ENCODE measurements at places on chromosomes 3 and 15.

- DNase-seq: no peak
Observed at GRCh38 chr3:193389335-193389734, 10.8 kb upstream of the ATP13A5 start.

- DNase-seq: no peak
Observed at GRCh38 chr15:97071668-97072067, 741.2 kb downstream of the NR2F2 start.

GRCh38 chr3:10744098-10744465 is 71.9 kb upstream of the SLC6A11 start:
- no peak for DNase-seq

DNA sequence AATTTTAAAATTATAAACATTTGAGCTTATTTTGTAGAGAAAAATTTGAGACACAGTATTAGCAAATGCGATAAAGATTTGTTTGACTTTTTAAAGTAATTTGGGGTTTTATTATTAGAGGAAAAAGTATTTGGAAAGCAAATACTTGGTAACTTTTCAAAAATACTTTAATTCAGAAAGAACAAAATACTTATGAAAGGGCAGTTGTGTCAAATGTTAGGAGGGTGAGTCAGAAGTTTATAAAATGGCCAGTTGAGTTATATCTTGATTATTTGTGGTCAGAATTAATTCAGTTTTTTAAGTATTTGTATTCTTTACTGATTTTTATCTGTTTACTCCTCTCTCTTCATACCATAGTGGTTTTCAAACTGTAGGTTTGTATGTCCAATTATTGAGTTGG is 12.1 kb downstream of the LACTB start:
- no peak for DNase-seq

DNA sequence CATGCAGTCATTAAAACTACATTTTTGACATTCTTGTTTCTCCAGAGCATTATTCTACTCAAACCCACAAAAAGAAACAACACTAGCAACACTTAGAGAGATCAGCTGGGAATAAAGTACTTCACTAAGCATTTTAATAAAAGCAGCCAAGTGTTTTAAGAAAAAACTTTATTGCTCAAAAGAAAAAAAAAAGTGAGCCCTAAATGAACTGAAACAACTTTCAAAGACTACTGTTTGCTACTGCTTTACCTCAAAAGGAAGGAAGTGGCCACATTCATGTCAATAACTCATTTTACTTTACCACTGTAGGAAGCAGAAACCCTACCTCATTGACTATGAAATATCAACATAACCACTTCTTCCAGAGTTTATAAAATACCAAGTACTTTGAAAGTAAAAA is 91.3 kb downstream of the UACA start:
- DNase-seq: no peak

DNA sequence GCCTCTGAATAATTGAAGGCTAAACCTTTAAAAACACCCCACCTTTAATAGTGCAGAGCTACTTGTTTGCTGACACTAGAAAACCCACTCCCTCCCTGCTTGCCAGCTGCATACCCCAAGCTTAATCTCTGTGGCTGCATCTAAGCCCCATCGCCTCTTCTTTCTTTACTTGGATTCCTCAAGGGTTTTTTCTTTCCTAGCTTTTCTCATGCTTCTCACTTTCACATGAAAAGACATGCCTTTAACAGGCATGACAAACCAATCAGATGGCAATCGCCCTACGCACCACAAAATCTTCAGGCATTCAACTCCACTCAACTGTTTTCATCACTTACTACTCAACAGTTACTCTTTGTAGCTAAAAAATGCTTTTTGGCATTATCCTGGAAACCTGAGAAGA is 77.5 kb downstream of the PLD1 start:
- DNase-seq: no peak

- DNase-seq: no peak
Observed at GRCh38 chr3:152202976-152203626, 65.6 kb upstream of the MBNL1 start.

DNA sequence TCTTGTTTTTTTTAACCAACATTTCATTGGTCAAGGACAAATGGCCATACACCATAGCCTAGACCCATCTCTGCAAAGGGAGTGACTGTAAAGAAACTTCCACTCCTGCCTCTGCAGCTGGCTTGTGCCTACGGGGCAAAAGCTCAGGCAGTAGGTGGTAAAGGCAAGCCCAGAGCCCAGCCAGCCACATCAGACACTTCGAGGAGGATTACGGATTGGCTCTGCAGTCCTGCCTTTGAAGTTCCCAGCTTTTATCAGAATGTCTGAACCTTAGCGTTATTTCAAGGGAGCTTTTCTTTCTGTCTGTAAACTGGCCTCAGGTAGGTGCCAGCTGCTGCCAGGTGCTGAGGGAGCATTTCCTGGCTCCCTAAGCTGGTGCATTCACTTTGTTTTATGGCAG is 15.6 kb downstream of the ZNF710 start:
- DNase-seq: no peak

- no peak for DNase-seq
Observed at GRCh38 chr3:25471081-25471768, 43.2 kb downstream of the RARB start.

GRCh38 chr3:13164893-13165492 is 91.8 kb upstream of the IQSEC1 start:
- DNase-seq: no peak

DNA sequence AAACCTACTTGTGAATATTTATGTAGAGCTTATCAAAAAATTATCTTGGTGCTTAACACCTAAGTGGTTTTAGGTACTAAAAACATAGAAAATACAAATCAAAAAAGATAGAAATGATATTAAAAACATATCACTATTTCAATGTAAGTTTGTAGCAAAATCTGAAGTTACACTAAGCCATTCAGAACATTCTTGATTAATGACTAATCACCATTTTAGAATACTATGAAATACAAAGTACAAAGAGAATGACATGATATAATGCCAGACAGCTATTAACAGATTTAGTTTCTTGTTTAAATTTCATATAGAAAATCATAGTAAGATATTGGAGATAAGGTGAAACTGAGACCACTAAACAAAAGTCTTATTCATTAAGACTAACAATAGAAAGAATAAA is 169.7 kb upstream of the AGTR1 start:
- no peak for DNase-seq

DNA sequence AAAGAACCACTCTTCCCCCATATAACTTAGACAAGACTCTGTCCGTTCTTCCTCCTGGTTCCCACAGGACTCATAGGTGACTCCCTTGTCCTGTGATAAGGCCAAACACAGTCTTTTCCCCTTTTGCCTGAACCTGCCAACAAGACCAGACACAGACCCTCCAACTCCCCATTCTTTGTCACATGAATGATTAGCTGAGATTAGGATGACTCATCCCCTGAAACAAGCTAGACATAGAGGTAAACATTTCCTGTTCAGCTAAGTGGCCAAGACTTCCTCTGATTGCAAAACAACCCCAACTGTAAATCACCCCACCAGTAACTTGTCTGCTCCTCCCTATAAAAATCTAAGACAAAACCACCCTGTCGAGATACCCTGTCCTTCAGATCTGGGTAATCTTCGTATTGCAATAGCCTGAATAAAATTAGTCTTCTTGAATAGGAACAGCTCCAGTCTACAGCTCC is 11.4 kb upstream of the HTR3E start:
- no peak for DNase-seq

GRCh38 chr15:98649472-98650416 is 1.4 kb downstream of the IGF1R start:
- DNase-seq: peak; percentile 40

- no peak for DNase-seq
Observed at GRCh38 chr15:62450061-62450460, 285.0 kb upstream of the C2CD4B start.

- DNase-seq: no peak
Observed at GRCh38 chr15:34338347-34338746, 766 bp upstream of the SLC12A6 start.
